AG10803 (cell line): ENCODE measurements at places on chromosomes 4 and X.

GRCh38 chr4:184200296-184200695 lies 17.4 kb downstream of the ENPP6 start:
- no peak for DNase-seq

DNA sequence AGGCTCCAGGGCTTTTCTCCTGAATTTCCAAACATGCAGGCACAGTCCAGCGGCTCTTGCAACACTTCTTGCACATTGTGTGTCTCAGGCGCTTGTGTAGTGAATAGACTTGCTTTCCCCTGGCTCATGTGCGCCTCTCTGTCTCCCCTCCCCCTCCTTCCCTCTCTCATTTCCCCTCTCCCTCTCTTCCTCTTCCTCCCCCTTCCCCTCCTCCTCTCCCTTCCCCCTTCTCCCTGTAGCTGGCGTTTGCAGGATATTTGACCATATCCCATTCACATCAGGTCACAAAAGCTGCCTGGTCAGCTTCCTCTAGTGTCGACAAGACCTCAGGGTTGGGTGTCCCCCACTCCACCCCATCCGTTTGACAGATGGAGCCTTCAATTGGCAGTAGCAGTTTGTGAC lies 2.4 kb downstream of the CHST7 start:
- DNase-seq, result peak; percentile 62

- peak; percentile 81 for DNase-seq
Observed at GRCh38 chrX:109872021-109872732, 130.7 kb upstream of the TMEM164 start.

DNA sequence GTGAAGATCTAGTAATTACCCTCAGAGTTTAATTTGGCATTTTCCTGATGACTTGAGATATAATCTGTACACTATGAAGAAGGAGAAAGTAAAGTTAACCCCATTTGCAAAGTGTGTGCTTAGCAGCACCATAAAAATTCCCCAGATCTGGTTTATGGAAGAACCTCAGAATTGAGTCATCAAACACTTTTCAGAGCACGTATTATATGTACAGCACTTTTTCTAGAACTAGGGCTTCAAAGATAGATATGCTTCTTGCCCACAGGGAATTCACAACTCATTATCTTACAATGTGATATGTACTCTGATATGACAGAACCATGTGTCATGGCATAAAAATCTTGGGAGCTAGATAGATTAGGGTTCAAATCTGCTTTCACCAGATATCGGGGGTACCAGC lies 150.9 kb downstream of the SLC10A7 start:
- no peak for DNase-seq

GRCh38 chr4:52102587-52102986 lies 51.5 kb downstream of the SPATA18 start:
- DNase-seq, result no peak

DNA sequence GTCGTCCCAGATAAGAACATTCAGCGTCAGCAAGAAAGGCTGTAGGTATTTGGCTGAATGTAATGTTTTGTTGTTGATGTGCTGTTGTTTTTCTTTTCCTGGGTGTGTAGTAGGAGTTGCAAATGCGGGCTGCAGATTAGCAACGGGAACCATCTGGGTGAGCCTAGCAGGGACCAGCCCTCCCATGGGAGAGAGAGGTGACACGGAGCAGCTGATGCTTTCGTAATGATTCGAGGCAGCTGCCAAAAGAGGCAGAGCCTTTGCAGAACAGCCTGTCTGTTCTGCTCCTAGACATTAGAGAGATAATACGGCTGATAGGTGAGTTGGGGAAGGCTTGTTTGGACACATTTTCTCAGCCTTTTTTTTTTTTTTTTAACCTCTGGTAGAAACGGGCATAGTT lies 25.3 kb downstream of the ARSF start:
- peak; percentile 2 for DNase-seq

DNA sequence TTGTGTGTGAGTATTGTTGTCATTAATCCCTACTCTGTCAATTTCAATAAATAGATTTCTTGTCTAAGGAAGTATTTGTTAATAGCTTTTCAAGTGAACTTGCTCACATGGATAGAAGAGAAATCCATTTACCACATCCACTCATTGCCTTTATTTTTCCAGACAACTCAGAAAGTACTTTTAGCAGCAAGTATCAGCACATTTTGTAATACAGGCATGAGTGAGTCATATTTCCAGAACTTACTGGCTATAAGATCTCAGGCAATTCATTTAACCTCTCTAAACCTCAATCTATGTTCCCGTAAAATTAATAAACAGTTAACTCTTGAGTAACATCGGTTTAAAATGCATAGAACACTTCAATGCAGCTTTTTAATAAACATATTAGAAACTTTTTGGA lies 317.9 kb upstream of the PCDH7 start:
- no peak for DNase-seq

DNA sequence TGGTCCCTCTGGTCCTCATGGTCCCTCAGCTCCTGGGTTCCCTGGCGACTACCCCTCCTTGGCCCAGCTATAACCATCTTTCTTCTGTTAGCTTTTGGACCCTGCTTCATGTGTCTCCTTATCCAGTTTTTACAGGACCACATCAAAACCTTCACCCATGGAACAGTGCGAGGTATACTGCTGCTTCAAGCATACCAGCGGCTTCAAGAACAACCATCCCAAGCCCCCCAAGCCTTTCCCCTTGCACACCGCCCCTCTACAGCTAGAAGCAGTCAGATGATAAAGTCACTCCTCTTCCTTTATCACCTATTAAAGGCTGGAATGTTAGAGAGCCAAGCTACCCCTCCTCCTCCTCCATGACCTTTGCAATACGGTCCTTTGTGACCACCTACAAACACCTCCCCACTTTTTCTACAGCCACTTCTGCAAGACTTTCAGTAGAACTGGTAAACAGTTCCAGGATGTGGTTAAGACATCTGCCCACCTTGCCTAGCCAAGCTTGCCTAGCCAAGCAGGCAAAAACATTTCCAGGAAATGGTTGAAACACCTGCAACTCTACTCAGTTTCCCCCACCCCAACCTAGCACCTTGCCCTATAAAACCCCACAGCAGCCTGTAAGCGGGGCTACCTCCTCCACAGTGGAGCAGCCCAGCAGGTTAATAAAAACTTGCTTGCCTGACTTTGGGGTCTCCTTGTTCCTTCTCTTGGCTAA lies 125.7 kb downstream of the ZC4H2 start:
- no peak for DNase-seq

DNA sequence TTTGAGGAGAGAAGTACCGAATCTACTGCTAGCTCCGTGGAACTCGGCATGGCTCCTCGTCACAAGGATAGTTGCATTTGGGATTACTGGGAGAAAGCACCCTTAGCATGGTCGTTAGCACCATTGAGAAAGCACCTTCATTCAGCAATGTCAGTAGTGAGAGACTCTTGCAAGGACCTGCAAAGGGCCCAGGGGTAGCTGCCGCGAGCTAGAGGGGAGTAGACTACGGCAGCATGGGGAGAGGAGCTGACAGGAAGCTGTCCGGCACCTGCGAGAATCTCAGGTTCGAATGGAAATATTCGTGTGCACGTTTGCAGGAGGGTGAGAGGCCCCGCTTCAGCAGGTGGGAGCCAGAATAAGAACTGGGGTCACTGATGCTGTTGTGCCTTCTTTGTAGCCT lies 20.2 kb downstream of the TLR10 start:
- DNase-seq, result no peak

GRCh38 chr4:80202190-80202711 lies 4.9 kb downstream of the PRDM8 start:
- DNase-seq, result peak; percentile 82

DNA sequence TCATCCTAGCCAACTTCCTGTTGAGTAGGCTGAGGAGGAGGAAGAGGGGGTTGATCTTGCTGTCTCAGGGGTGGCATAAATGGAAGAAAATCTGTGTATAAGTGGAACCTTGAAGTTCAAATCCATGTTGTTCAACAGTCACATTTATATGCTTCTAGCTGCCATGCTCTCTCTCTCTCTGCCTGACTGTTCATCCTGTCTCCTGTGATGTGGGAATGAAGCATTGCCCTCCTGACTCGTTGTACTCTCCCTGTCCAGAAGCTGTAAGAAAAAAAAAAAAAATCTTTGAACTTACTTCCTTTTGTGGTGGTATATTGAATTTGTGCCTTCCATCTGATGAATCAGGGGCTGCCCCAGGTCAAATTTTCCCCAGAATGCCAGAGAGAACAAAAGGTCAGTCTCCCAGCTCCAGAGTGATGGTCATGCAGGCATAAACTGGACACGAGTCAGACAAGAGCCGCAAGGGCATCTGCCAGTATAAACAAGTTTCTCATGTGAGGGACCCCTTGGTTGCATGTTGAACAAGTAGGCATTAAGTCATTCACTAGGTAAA lies 257.0 kb downstream of the IDS start:
- DNase-seq, result no peak

- DNase-seq, result peak; percentile 1
Observed at GRCh38 chrX:34365471-34365870, 233.4 kb upstream of the FAM47A start.

- peak; percentile 61 for DNase-seq
Observed at GRCh38 chrX:101051549-101052302, at the start of gene TRMT2B. Gene TRMT2B (minus strand): TSS chrX:101052111. CDS start chrX:101042289, 9,822 bp downstream.

- DNase-seq, result no peak
Observed at GRCh38 chr4:174304664-174305063, 21.0 kb downstream of the CEP44 start.

DNA sequence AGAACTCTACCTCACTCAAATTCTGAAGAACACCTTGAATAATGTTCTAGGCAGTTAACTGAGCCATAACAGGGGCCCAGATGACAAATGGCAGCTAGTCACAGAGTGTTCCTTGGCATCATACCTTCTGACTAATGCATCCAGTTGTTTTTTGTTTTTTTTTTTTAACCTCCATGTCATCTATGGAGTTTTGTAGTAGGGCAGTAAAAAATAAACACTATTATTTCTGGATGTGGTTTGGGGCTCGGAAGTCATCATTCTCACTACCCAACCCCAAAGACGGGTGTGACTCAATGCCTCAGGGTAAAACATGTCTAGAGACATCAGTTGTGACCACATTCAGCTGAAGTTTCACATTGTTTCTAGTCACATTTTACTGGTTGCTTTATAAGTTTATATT lies 31.2 kb upstream of the MCF2 start:
- DNase-seq, result peak; percentile 67
